ENCODE measurements at places on chromosomes 1 and 21. TPM values are rescaled to one million over a fixed set of nuclear protein-coding genes. Genes with fewer than 3 reads are reported as not detected.

GRCh38 chr1:64884261-64885040, 81.9 kb downstream of the JAK1 start:
- no peak for DNase-seq

- no peak for DNase-seq
Observed at GRCh38 chr1:1285102-1285571, 4.9 kb downstream of the SCNN1D start.

The SLAMF9 gene
- not detected for total RNA-seq

GRCh38 chr1:212178851-212179250, 106.4 kb upstream of the PPP2R5A start:
- DNase-seq, result no peak

DNA sequence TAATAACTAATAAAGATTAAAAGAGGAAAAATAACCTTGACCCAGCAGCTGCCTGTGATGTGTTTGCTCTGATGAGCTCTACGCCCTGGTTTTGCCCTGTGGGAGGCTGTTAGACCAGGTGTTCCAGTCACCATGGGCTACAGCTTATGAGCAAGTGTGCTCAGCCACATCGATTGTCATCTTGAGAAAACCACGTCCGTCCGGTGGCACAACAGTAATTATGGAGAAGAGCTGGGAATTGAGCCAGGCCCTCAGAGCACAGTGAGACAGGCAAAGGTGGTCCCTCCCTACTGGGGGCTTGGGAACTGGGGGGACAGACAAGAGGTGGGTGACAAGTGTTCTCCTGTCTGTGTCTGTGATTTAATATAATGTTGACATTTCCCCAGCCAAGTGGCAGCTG, 420.5 kb downstream of the MATN1 start:
- no peak for DNase-seq

- DNase-seq, result no peak
Observed at GRCh38 chr1:161721738-161722343, 497 bp downstream of the FCRLB start.

The RAP1GAP gene
- total RNA-seq, result 104 TPM

The SPRR2F gene
- total RNA-seq, result 1.3 TPM

Measured in body of pancreas (tissue), 4 donors.